ENCODE measurements at places on chromosomes 13 and 19. TPM values are rescaled to one million over a fixed set of nuclear protein-coding genes. Genes with fewer than 3 reads are reported as not detected.

GRCh38 chr19:10390652-10391286 is 10.4 kb upstream of the TYK2 start:
- peak; percentile 45 for DNase-seq

KBTBD6 gene
- 4.7 TPM for total RNA-seq

GRCh38 chr19:2235381-2236063 is 607 bp downstream of the PLEKHJ1 start:
- DNase-seq: no peak

SLC6A16 gene
- total RNA-seq: 3.1 TPM

DNA sequence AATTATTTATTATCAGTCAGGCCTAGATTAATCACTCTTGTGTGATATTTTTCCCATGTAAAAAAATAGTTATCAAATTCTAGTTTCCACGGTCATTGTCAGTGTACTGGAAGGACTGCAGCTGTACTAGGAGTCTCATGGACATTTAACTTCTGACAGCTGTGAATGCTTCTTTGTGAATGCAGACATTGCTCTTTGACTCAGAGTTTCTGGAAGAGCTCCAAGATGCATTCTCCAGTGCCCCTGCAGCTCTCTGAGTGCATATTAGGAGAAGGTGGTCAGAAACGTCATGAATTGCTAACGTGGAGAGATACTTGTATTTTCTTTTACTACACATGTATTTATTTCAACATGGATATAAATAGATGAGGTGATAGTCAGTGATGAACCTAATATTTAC is 9.7 kb upstream of the SLITRK5 start:
- no peak for DNase-seq

DNA sequence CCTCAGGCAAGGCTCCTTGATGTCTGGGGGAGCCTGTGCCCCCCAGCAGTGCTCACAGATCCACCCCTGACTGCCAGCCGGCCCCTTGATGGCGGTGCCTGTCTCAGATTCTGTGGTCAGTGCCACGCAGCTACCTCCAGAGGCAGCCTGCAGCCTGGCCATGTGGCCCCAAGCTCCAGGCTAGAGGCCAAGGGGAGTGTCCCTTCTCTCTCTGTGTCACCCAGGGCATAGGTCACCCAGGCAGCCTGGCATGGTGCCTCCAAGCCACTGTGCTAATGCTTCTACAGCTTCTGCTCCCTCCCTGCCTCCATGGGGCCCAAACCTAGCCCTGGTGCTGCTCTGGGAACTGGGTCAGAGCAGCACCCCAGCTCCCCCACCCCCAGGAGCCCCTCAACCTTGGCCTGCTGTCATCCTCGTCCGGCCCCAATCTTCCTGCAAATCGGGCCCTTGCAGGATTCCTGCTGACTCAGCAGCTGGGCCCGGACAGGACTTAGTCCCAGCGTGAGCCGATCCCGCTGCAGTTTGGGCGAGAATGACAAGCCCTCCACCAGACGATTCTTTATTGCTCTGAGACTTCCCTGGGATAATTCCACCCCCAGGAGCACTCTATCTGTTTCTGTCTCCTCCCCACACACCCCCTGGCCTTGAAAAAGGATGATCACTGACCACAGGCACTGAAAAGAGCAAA is 2.8 kb upstream of the ARL11 start:
- no peak for DNase-seq

SLC7A9 gene
- total RNA-seq: 0.30 TPM

DNA sequence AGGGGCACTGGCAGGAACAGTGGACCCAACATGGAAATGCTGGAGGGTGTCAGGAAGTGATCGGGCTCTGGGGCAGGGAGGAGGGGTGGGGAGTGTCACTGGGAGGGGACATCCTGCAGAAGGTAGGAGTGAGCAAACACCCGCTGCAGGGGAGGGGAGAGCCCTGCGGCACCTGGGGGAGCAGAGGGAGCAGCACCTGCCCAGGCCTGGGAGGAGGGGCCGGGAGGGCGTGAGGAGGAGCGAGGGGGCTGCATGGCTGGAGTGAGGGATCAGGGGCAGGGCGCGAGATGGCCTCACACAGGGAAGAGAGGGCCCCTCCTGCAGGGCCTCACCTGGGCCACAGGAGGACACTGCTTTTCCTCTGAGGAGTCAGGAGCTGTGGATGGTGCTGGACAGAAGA is 4.1 kb downstream of the KLK2 start:
- DNase-seq: no peak

DNA sequence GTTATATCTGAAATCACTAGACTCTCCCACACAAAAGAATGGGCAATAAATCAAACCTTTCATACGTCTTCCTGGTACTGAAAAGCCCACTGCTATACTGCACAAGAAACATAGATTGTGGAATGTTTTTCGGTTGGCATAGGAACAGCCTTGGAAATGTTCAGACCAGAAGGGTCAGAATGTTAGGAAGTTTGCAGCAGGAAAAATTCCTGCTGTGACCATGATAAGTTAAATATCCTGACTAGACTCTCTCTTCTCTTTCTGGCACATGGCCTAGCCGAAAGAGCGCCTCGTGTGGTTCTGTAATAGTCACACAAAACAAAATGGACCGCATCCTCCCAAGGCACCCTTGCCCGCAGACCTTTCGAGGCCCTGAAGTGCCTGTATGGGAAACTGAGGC is 427.2 kb downstream of the COG6 start:
- no peak for DNase-seq

- no peak for DNase-seq
Measured at GRCh38 chr19:20422216-20423205, 143.1 kb downstream of the ZNF737 start.

PSG6 gene
- total RNA-seq: not detected

Data from T-helper 17 cell (primary cell).